SK-N-SH treated with all-trans-retinoic acid at 6 μM for 48 hours (cell line): ENCODE measurements at places on chromosomes 2 and 18.

DNA sequence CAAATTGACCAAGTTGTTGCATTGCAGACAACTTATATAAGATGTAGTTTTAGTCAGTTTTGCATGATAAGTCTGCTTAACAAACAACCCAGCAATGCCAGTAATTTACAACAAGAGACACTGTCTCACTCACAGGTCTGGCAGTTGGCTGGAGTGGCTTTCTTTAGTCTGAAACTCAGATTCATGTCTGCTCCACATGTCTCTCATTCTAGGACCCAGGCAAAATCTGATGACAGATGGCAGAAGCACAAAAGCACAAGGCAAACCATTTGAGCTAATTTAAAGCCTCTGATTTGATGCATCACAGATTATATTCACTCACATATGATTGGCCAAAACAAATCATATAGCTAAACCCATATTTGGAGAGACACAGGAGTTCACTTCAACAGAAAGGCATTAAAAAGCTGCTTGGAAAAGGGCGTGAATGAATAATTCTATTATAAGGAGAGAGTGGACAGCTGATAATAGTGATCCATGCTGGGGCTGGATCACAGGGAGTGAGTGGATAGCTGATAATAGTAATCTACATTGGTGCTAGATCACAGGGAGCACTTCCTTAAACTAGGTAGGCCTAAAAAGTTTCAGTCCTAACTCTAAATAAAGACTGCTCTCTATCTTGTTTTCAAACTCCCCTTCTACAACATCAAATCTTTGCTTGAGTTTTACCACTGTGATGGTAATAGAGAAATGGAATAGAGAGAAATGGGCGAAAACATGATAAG is 593.2 kb upstream of the ZNF804A start:
- peak; percentile 24; the same call in 2 of the 3 replicates for ATAC-seq

DNA sequence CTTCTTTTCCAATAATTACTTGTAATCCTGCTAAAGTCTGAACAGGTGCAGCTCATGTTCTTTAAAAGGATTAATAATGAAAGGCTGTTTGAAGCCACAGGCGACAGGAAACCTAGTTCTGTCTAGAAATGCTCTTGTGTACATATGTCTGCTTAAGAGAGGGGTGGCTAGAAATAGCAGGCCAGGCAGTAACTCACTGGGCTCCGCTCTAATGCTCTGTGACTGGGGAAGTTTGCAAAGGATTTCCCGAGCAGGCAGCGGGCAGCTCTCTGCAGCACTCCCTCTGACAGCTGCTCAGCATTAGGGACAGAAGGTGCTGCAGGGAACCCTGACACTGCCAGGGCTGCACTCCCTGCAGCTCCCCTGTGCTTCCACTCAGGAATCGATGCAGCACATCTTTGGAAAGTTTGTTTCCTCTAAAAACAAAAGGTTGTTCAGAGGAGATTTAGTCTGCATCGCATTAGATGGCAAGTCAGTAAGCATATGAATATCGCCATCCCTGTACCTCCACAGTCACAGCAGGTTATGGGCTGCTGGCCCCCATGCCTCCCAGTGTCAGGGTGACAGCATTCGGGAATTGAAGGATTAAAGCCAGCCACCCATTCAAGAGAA is 33.1 kb upstream of the TTC39C start:
- ATAC-seq: peak; percentile 46

GRCh38 chr2:34670482-34670881 is 1071.4 kb upstream of the FAM98A start:
- no peak for ATAC-seq

GRCh38 chr2:240142256-240142775 is 1.9 kb upstream of the OTOS start:
- no peak for ATAC-seq

GRCh38 chr2:110657724-110658305 is 20.0 kb downstream of the BUB1 start:
- ATAC-seq: no peak

DNA sequence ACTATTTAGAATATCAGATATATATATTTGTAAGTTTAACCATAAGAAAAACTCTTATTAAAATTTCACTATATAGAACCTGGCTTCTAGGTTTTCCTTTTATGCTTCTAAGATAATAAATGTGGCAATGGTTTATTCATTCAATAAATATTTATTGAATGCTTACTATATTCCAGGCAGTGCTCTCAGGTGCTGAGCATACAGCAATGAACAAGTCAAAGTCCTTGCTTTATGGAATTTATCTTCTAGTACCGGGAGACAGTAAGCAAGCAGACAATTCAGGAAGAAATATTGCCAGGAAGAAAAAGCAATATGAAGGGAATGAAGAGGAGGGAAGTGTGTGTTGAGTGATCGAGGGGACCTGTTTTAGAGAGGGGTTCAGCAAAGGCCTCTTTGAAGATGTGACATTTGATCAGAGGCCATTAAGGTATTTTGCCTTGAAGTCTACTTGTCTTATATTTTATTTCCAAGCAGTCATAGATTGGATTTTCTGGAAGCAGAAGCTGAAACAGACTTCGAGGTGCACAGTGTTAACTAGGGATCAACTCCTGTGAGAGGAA is 94.5 kb upstream of the LYPD6 start:
- no peak for ATAC-seq

- no peak for ATAC-seq
Measured at GRCh38 chr2:235951493-235951892, 216.7 kb downstream of the GBX2 start.

DNA sequence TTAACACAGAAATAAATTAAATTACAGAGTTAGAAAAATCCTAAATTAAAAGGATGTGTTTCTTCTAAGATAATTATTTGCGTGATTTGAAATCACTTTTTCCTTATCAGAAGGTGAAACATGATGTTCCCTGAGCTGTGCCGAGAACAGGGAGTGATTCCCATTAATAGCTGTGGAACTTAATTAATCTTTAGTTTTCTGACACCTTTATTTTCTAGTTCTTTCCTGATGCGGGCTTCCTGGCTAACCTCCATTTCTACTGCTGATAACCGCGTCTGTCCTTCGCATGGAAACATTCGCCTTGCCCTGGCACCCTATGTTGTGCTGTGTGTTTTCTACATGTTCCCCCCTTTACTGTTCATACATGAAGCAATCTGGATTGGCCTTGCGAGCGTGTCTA is 172.9 kb downstream of the FAM210A start:
- ATAC-seq: no peak

GRCh38 chr2:207286106-207286505 is 120.4 kb upstream of the KLF7 start:
- no peak for ATAC-seq

DNA sequence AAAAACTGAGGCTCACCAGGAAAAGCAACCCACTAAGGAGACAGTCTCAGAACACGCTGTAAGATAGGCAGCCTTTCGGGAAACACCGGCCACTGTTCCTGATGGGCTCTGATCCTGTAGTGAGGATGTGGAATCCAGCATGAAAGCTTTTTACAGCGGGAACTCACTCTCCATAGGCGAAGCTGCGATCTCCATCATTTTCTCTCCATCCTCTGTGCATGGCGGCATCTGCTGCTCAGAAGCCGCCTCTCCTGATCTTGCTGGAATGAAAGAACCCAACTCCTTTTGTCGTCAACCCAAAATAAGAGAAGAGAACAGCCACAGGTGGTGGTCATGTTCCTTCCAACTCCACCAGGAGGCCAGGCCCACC is 49.9 kb downstream of the TMEM18 start:
- no peak for ATAC-seq

DNA sequence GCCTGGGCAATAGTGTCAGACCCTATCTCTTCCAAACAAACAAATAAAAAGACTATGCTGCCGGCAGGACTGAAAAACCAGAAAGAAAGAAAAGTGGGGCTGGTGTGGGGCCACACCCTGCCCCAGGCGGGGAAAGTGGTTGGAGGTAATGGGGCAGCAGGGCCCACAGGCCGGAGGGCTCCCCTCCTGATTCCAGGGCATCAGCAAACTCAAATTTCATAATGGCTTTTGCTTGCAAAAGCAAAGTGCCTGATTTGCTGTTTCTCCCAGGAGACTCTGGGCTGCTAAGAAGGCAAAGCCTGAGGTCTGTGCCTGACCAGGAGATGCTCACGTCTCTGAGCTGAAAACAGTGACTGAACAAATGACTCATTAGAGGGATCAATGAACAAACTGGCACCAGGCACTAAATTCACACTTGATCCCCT is 121.9 kb downstream of the HDAC4 start:
- ATAC-seq: no peak

- peak; percentile 24 for ATAC-seq
Measured at GRCh38 chr2:25314514-25315315, 27.0 kb downstream of the DNMT3A start.

DNA sequence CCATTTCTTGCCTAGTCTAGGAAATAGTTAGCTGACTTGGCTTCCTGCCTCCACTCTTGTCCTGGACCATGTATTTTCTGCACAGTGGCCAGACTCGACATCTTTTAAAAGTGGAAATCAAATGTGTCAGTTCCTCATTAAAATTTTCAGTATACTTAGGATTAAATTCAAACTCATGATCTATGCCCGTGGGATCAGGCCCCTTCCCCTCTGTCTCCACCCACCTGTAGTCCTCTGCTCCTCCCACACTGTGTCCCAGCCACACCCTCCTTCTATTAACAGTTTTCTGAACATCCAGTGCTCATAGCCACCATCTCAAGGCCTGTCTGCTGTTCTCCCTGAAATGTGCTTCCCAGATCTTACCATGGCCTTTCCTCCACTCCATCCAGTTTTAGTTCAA is 13.3 kb downstream of the ARHGAP25 start:
- ATAC-seq: no peak

DNA sequence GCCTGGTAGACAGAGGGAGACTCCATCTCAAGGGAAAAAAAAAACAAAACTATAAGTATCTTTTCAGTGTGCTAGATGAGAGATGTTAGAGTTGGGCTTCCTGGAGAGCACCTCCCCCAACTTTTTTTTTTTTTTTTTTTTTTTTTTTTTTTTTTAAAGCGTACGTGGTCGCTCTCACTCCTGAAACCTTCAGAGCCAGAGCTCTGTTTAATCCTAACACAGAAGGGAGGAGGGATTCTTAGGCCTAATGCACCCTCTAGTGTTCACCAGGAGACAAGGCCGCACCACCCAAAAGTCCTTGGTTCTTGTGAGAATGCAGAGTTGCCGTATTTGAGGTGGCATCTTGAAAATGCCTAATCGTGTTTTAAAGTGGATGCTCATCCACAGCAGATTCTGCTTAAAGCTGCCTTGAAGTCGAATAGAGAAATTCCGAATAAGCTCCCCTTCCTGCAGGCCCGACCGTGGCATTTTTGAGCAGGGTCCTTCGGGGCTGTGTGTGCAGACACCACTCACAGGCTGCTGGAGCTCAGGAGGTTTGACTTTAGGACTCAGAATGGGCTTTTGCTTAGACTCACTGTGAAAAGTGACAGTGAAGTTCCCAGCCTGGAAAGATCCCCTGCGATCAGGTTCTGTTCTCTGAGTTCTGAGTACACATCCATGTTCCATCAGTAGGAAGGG is 252.6 kb downstream of the AGAP1 start:
- peak; percentile 99 for ATAC-seq

DNA sequence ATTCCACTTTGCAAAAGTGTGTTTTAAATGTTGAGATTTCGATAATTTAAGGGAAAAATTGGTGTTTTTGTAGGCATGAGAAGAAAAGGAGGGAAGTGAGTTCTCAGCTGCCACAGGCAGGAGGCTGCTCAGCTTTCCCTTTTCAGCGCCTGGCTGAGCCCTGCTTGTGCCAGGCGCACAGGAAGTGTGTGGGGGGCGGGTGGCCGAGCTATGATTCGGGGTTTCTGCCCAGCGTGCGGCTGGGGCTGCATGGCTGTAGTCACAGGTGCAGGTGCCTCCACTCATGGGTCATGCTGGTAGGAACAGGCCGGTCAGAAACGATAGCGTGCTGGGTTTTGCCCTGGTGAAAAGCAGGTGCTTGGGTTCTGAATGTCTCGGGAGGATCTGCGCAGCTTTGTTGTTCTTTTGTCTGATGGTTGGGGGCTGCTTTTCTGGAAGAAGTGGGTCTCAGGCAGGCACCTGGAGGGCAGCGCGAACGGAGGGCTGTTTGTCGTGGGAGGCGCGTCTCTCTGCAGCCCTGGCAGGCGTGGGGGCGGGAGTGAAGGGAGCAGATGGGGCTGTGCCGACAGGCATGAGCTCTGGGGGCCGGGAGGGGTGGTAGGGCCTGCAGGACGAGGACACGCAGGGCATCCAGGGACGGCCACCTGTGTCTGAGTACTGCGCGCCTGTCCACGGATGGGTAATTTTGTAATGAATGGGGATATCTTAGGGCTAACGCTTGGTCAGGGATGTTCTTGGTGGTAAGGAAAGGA is 2.1 kb downstream of the KCNG2 start:
- no peak for ATAC-seq

- ATAC-seq: peak; percentile 19
Measured at GRCh38 chr18:26656431-26656943, 108.1 kb upstream of the KCTD1 start.

DNA sequence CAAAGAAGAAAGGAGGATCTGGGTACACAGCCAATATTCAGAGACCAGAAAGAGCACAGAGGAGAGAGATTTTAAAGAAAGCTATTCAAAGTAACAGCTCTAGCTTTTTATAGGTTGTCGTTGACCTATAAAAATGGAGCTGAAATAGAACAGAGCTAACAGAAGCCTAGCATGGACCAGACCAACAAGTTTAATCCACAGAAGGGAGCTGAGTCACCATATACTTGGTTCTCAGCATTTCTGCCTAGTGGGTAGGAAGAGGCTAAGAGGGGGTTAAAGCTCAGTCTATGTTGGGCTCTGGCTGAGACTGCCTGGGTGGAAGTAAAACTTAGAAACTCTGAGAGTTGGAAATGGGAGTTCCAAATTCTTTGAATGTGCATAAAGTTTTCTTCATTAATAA is 678.0 kb upstream of the CDH2 start:
- no peak; the same call in 1 of the 3 replicates for ATAC-seq

DNA sequence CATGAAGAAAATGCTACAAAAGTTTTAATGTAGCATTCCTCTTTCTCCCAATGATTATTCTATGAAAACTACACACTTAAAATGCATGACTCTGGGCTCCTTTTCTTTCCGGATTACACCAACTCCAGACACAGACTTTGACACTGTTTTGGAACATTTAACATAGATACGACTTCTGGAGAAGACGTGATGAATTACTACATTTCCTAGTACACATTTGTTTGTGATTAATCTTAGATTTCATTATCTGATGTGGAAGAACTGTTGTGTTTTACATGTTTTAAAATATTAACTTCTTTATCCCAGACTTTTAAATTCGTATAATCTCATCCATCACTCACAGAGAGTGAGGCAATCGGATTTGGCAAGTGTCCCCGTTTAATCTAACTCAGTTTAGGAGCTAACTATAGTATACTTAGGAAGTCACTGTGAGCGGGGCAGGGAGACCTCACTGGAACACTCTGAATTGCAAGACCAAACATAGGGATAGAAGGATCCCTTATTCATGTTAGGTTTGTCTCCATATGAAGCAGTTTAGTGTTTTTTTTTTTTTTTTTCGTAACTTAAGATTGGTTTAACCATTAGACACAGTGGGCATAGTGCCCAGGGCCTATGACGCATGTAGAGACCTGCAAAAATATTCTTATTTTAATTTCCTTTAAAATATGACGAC is 66.7 kb downstream of the PDE1A start:
- ATAC-seq: peak; percentile 85

- ATAC-seq: no peak
Measured at GRCh38 chr2:239327536-239328350, 73.1 kb downstream of the HDAC4 start.
